ENCODE measurements at places on chromosomes 7 and 10. TPM values are rescaled to one million over a fixed set of nuclear protein-coding genes. Genes with fewer than 3 reads are reported as not detected.

DNA sequence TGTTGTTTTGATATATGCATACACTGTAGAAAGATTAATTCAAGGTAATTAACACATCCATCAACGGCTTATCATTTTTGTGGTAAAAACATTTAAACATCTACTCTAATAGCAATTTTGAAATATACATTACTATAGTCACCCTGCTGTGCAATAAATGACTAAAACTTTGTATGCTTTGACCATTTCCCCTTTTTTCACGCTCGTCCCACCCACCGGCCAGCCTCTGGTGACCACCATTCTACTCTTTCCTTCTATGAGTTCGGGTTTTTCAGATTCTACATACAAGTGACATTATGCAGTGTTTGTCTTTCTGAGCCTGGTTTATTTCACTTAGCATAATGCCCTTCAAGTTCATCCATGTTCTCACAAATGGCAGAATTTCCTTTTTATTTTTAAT is 21.3 kb downstream of the CYCS start:
- no peaks in the 10 kb centered on the region for H3K36me3 ChIP-seq
- H3K4me1 ChIP-seq, result no peaks in the 10 kb centered on the region
- no peak overlapping the region for H3K4me3 ChIP-seq
- H3K27me3 ChIP-seq, result no peaks in the 10 kb centered on the region
- no peak for DNase-seq

DNA sequence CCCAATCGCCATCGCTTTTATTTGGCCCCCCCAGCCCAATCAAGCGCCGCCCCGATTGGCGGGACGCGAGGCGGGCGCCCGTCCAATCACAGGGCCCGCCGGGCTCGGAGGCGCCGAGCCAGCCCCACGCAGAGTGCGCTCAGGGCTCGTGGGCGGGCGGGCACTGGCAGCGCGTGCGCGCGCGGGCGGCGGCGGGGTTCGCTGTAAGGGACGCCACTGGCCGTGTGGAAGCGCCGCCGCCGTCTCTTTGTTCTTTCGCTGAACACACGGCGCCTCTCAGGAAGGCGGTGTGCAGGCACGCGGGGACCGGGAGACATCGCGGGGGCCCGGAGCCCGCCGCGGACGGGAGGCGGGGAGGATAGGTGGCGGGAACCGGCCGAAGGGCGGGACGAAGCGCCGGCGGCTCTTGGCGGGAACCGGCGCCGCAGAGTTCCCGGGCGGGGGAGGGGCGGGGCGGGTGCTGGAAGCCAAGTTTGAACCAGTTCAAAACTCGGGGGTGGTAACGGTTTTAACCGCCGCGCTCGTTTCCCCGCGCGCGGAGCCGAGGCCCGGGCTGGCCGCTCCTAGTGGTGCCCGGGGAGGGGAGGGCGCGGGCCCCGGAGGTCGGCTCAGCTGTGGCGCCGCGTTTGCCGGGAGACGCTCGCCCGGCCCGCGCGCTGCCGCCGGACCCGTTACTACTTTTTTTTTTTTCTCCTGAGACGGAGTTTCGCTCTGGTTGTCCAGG is 370 bp upstream of the EZH2 start:
- H3K36me3 ChIP-seq, result peaks cover 4% of the 10 kb centered on the region
- H3K27me3 ChIP-seq, result peaks cover 10% of the 10 kb centered on the region
- peak; percentile 93 for DNase-seq
- no peak overlapping the region for H3K27ac ChIP-seq
- H3K4me3 ChIP-seq, result peak overlapping the region; percentile 94
- H3K4me1 ChIP-seq, result peaks cover 16% of the 10 kb centered on the region

Gene FAM25A
- not detected for total RNA-seq

DNA sequence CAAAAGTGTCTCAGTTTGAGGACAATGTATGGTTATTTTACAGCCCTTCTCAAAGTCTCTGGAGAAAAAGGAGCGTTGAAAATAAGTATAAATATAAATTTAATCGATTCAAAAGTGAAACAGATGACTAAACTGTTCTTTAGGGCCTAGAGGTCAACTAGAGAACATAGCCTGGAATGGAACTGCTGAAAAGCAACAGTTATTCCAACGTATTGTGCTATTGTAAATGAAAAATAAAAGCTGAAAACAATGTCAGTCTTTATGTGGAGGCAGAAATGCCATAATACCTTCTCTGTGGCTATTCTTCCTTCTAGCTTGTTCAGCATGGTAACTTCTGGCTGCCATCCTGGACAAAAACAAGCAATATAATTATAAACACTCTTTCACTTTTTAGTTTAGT is 362.5 kb downstream of the ARL4A start:
- no peaks in the 10 kb centered on the region for H3K36me3 ChIP-seq
- no peak for DNase-seq
- H3K27me3 ChIP-seq, result no peaks in the 10 kb centered on the region
- H3K4me3 ChIP-seq, result no peak overlapping the region
- H3K27ac ChIP-seq, result no peak overlapping the region
- no peaks in the 10 kb centered on the region for H3K4me1 ChIP-seq

Gene AOC1
- 0.41 TPM for total RNA-seq

DNA sequence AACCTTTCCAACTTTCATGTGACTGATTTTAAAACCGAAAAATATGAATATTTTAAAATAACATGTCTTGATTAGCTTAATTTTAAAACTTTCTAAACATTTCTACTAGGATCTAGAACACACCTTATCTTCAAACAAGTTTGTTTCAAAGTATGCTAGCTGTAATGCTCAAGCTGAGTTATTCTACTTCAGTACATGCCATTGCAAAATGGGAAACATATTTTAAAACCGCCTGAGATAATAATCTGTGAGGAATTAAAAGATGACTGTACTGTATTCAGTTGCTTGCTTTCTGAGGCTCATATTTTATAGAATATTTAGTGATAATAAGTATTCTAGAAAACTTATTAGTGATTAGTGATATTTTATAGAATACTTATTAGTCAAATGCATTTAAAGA is 99.6 kb downstream of the LMBR1 start:
- DNase-seq, result no peak
- peaks cover 13% of the 10 kb centered on the region for H3K4me1 ChIP-seq
- no peak overlapping the region for H3K27ac ChIP-seq

Gene ITPRID1
- not detected for total RNA-seq

Gene SAP25
- total RNA-seq, result 2.6 TPM

Gene TSPAN13
- total RNA-seq, result 82.0 TPM

All from endothelial cell (in vitro differentiated cells).